ENCODE measurements at places on chromosomes 11 and 22. TPM values are rescaled to one million over a fixed set of nuclear protein-coding genes. Genes with fewer than 3 reads are reported as not detected.

The OR5J2 gene
- not detected for total RNA-seq

The MSANTD2 gene
- 13.0 TPM for total RNA-seq

The OR8A1 gene
- total RNA-seq: not detected

The MYOD1 gene
- total RNA-seq: not detected

DNA sequence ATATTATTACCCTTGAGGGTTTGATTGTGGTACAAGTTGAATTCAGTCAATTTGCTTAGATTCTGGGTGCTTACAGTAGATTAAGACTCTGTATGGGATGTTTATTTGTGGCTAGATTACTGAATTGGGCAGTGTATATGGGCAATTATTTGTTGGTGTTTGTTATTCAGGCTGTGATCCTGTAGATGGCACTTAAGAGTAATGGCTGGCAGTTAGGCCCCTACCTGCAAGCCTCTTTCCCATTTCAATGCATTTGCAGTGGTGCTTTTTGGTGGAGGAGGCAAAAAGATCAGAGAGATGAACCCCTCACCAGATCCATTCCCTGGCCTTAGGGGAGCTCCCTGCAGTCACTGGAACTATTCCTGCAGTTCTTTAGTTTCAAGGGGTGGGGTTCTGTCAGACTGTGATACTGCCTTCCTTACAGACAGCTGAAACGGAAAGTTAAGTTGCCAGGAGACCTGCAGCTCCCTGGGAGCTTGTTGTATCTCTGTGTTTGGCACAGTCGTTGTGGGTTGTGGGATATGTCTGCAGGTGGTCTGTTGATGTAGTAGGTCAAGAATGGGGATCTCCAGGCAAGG lies 199.5 kb downstream of the AASDHPPT start:
- H3K27ac ChIP-seq: no peak overlapping the region
- no peaks in the 10 kb centered on the region for H3K36me3 ChIP-seq
- no peaks in the 10 kb centered on the region for H3K27me3 ChIP-seq
- no peak for DNase-seq

GRCh38 chr11:123316003-123316402 lies 114.1 kb upstream of the GRAMD1B start:
- no peaks in the 10 kb centered on the region for H3K27me3 ChIP-seq
- no peak for DNase-seq

GRCh38 chr22:26700886-26701285 lies 43.5 kb downstream of the MIAT start:
- H3K4me1 ChIP-seq: no peaks in the 10 kb centered on the region
- H3K4me3 ChIP-seq: no peak overlapping the region
- DNase-seq: no peak
- H3K27me3 ChIP-seq: no peaks in the 10 kb centered on the region
- H3K36me3 ChIP-seq: no peaks in the 10 kb centered on the region

- no peaks in the 10 kb centered on the region for H3K36me3 ChIP-seq
- DNase-seq: peak; percentile 89
- peak overlapping the region; percentile 88 for H3K27ac ChIP-seq
- peaks cover 39% of the 10 kb centered on the region for H3K4me1 ChIP-seq
These were observed 1.4 kb downstream of the CDC42BPG start for GRCh38 chr11:64842851-64843685.

DNA sequence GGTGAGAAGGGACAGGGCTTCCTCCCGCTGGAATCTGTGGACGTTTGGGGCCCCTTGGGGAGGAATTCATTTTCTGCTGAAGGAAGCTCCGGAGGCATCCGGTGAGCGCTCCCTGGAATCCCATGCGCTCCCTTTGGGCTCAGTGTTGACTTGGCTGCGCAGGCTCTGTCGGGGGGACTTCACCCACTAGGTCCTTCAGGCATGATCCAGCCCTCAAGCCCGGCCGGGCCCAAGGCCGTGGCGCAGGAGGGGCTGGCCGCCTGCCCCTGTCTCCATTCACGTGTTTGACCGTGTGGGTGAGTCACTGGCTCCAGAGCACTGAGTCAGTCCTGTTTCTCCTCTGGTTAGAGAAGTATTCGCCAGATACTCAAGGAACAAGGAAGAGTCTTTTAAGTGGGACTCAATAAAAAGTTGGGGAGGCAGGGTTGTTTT lies 1.4 kb downstream of the CTTN start:
- H3K36me3 ChIP-seq: no peaks in the 10 kb centered on the region
- peaks cover 34% of the 10 kb centered on the region for H3K4me1 ChIP-seq
- peak overlapping the region; percentile 85 for H3K27ac ChIP-seq
- peak; percentile 85 for DNase-seq
- peak overlapping the region; percentile 84 for H3K4me3 ChIP-seq
- no peaks in the 10 kb centered on the region for H3K27me3 ChIP-seq

GRCh38 chr22:20517422-20517821 lies 10.0 kb downstream of the MED15 start:
- no peaks in the 10 kb centered on the region for H3K27me3 ChIP-seq
- H3K4me3 ChIP-seq: no peak overlapping the region
- H3K4me1 ChIP-seq: peaks cover 9% of the 10 kb centered on the region
- H3K36me3 ChIP-seq: peaks cover 2% of the 10 kb centered on the region
- DNase-seq: no peak
- H3K27ac ChIP-seq: peak overlapping the region; percentile 17

DNA sequence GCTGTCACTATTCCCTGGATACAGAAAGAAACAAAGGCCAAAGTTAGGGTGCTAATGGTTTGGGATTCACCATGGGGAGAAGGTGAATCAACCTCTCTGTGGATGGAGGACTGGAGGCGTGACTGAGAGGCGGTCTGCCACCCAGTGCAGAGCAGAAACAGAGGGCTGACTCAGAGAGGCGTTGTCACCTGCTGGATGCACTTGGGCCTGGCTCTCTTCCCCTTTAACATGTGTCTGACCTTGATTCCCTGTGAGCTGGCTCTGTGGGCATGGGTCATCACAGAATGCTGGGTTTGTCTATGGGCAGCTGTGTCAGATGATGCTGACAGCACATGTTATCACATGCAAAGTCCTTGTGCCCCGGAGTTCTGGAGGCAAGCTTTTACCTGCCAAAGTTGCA lies 75.9 kb downstream of the LDLRAD3 start:
- H3K27ac ChIP-seq: no peak overlapping the region
- no peaks in the 10 kb centered on the region for H3K4me1 ChIP-seq
- no peak overlapping the region for H3K4me3 ChIP-seq
- H3K27me3 ChIP-seq: no peaks in the 10 kb centered on the region
- no peak for DNase-seq

- H3K27ac ChIP-seq: peak overlapping the region; percentile 95
- H3K36me3 ChIP-seq: no peaks in the 10 kb centered on the region
- peaks cover 51% of the 10 kb centered on the region for H3K4me1 ChIP-seq
- H3K27me3 ChIP-seq: no peaks in the 10 kb centered on the region
These were observed 585 bp downstream of the ARHGEF12 start for GRCh38 chr11:120336641-120337354.

DNA sequence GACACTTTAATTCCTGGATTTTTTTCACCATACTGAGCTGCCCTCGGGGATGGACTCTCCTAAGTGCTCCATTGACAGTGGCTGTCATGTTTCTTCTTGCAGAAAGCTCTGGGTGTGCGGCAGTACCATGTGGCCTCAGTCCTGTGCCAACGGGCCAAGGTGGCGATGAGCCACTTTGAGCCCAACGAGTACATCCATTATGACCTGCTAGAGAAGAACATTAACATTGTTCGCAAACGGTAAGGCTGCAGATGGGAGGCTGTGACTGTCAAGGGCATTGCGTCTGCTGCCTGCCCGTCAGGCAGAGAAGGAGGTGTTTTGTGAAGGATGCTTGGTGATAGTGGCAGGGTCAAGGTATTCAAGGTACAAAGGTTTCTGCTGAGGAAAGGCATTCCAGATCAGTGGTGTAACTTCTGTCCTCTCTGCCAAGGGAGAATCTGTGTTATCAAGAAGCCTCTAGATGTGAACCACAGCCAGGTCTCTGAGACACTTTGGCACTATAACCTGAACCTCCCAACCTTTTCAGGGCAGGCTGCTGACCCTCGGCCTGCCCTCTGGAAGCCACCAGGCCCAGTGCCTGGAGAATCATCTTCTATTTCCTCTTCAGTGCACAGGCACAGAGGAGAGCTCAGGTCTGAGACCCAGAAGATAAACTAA lies 30.8 kb downstream of the ACO2 start:
- peaks cover 3% of the 10 kb centered on the region for H3K36me3 ChIP-seq
- DNase-seq: no peak
- H3K27ac ChIP-seq: no peak overlapping the region
- no peaks in the 10 kb centered on the region for H3K4me1 ChIP-seq

- peak; percentile 20 for DNase-seq
- H3K4me3 ChIP-seq: no peak overlapping the region
- H3K4me1 ChIP-seq: peaks cover 49% of the 10 kb centered on the region
- no peak overlapping the region for H3K27ac ChIP-seq
These were observed 12.0 kb downstream of the RELA start for GRCh38 chr11:65650547-65651338.

- H3K4me3 ChIP-seq: no peak overlapping the region
- H3K27ac ChIP-seq: peak overlapping the region; percentile 88
- H3K36me3 ChIP-seq: peaks cover 2% of the 10 kb centered on the region
- peak; percentile 73 for DNase-seq
- peaks cover 91% of the 10 kb centered on the region for H3K4me1 ChIP-seq
These were observed 8.5 kb downstream of the BACE1-AS start for GRCh38 chr11:117299351-117300282.

GRCh38 chr11:106702805-106703204 lies 315.5 kb downstream of the GUCY1A2 start:
- H3K4me1 ChIP-seq: no peaks in the 10 kb centered on the region
- DNase-seq: no peak
- H3K36me3 ChIP-seq: no peaks in the 10 kb centered on the region
- H3K27ac ChIP-seq: no peak overlapping the region
- no peak overlapping the region for H3K4me3 ChIP-seq

DNA sequence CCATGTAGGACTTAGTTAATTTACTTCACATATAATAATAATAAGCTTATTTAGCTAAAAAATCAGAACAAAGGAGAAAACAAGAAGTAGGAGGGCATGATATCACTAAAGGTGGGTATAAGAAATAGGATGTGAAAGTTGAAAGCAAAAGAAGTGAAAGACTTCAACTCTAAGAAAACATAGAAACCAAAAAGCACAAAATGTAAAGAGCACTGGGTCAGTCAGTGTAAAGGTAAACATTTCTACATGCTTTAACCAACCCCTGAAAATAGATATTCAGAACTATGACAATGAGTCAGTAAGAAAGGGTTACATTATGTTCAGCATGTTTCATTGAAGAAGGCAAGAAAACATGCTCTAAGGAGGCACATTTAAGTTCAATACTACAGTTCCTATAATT lies 298.8 kb downstream of the SWAP70 start:
- no peaks in the 10 kb centered on the region for H3K36me3 ChIP-seq
- H3K4me1 ChIP-seq: no peaks in the 10 kb centered on the region
- DNase-seq: no peak
- H3K27ac ChIP-seq: no peak overlapping the region

- no peaks in the 10 kb centered on the region for H3K27me3 ChIP-seq
- DNase-seq: no peak
- no peak overlapping the region for H3K27ac ChIP-seq
- H3K4me1 ChIP-seq: peaks cover 4% of the 10 kb centered on the region
These were observed 14.4 kb downstream of the SCN3B start for GRCh38 chr11:123640029-123640428.

DNA sequence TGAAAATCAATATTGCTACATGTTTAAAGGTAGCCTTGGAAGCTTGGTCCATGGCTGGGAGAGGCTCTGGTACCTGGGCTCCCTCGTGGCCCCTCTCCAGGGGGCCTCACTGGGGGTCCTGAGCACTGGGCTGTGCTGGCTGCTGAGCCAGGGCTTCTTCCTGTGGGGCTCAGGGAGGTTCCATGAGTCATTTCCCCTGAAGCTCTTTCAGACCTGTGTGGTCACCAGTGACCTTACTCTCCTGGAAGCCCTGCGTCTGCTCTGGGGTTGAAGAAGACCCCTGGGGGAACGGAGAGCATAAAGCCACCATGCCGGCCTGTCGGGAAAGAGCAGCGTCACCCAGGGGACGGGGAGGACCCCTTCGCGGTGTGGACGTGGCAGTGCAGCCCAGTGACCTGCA lies 389.0 kb downstream of the TBC1D22A start:
- H3K27ac ChIP-seq: no peak overlapping the region
- no peak overlapping the region for H3K4me3 ChIP-seq
- no peak for DNase-seq
- peaks cover 35% of the 10 kb centered on the region for H3K4me1 ChIP-seq
- H3K36me3 ChIP-seq: no peaks in the 10 kb centered on the region
- no peaks in the 10 kb centered on the region for H3K27me3 ChIP-seq

Measured in body of pancreas (tissue), 4 donors.